GM23248 (cell line): ENCODE measurements at places on chromosomes 2 and 18.

DNA sequence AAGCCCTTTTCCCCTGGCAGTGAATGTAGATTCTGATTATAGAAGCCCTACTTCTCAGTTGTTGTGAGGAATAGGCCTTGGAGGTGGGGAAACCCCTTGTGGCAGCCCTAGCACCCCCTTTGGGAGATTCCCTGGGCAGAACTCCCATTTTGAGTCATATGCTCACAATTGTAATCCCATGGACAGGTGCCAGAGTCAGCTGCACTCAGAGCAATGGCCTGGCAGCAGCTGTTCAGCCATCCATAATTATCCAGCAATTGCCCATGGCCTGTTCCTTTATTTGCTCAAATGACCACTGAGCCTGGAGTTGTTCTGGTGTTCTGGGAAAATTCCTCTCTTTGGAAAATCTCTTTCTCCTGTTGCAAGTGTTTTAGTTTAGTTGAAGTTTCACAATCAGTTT, 71.7 kb downstream of the PTRHD1 start:
- DNase-seq: peak; percentile 87

DNA sequence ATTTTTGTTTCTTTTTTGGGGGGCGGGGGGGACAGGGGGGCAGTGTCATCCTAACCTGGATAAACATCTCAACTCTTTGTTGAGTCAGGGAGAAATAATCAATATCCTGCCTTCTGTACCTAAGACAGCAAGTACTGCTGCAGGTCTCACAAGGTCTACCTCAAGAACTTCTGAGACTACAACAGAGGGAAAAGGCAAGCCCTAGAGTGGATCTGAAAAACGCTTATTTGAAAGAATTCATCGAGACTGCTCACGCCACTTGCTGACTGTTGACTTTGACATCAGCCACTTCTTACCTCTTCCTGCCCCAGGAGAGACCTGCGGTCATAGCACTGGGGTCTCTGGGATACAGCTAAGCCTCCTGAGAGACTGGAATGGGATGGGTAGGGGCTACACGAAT, 8.4 kb downstream of the HDLBP start:
- no peak for DNase-seq

- DNase-seq: peak; percentile 96
Observed at GRCh38 chr2:73063909-73064875, 7.3 kb downstream of the SFXN5 start.

DNA sequence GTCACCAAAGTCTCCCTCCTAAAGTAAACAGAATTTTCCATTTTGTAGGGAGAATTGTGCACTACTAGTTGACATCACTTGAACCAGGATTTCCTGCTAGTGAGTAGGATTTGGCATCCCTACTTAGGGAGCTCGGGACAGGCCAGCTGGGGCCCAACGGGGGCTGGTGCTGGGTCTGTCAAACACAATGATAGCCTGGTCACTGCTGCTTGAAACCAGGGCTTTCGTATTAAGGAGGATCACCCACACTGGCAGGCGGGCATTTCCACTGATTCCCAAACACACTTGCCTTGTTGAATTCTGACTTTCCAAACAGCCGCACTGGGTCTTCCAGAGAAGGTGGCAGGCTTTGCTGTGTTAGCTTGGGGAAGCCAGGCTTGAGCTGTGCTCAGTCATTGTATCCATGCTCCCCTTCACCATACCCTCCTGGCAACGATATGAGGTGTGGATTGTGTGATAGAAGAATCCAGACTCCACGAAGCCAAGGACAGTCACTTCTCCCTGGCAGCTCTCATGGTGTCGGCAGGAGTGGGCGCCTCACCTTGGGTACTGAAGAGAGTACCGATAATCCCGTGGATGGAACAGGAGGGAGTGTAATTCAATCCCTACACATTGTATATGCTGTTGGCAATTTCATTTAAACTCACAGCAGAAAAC, 7.5 kb downstream of the GDF7 start:
- no peak for DNase-seq

GRCh38 chr2:209581040-209581439, 157.2 kb downstream of the MAP2 start:
- DNase-seq: no peak

DNA sequence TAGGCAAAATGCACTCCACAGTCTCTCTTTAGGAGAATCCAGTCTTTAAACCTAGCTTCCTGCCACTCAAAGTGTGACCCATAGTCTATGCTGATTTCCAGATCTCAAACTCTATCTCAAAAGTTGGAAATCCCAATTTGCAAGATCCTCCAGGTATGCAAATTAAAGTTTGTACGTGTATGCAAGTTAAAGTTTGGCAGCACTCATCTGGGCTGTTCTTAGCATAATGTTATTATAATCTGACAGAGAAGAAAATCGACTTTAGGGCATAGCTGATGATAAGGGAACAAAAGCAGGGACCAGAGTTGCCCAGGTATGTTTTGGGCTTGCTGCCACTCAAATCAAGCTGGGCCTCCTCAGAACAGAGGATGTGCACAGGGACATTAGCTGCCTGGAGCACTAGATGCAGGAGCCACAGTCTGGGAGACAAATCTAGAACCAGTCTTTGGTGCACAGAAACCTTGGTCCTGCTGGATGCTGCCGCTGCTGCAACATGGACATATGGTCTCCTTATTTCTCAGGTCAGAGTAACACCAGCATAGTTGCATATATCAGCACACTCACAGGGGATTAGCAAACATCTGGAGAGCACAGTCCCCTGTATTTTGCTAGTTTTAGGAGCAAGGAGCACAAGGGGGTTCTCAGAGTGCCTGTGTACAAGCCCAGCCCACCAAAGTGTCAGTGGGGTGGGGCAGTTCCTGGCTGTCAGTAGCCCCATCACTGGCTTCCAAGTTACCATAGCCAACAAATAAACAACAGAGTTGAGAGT, 242.6 kb downstream of the TTC32 start:
- DNase-seq: no peak

GRCh38 chr18:3690764-3691066, 240.7 kb downstream of the TGIF1 start:
- peak; percentile 18 for DNase-seq

GRCh38 chr2:164046040-164046439, 310.2 kb upstream of the FIGN start:
- no peak for DNase-seq

DNA sequence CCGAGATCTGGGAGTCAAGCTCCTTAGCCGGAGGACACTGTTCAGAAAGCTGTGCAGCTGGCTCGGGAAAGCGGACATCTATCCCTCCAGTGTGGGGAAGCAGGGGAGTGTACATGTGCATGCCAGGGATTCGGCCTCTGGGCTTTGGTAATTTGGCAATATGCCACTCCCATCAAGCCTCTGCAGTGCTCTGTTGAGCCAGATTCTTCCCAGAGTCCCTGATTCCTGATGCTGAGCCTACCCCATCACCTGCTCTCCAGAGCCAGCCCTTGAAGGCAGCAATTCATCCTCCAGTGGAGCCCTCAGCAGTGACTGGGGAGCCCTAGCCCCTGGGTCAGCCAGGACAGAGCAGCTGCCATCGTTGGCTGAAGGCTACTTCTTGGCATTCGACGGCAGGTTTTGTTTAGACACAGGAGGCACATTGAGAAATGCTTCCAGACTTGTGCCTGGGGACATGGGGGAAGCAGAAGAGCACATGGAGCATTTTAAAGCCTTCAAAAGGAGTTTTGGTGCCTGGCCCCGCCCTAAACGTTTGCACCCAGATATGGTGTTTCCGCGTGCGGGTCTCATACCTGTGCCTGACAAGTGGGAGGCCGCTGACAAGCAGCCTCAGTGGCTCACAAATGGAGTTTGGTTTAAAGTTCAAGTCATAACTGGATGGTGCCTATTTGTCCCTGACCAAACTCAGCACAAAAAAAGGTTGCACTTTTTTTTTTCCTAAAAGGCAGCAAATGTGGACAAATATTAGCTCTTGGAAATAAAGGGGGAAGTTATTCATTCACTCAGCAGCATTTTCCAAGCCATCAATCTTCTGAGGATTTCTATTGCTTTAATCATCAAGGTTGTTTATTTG, 272.8 kb downstream of the CYRIA start:
- no peak for DNase-seq

GRCh38 chr2:36184848-36185247, 170.7 kb upstream of the CRIM1 start:
- no peak for DNase-seq

- no peak for DNase-seq
Observed at GRCh38 chr18:23101861-23102432, 33.3 kb upstream of the CABLES1 start.

DNA sequence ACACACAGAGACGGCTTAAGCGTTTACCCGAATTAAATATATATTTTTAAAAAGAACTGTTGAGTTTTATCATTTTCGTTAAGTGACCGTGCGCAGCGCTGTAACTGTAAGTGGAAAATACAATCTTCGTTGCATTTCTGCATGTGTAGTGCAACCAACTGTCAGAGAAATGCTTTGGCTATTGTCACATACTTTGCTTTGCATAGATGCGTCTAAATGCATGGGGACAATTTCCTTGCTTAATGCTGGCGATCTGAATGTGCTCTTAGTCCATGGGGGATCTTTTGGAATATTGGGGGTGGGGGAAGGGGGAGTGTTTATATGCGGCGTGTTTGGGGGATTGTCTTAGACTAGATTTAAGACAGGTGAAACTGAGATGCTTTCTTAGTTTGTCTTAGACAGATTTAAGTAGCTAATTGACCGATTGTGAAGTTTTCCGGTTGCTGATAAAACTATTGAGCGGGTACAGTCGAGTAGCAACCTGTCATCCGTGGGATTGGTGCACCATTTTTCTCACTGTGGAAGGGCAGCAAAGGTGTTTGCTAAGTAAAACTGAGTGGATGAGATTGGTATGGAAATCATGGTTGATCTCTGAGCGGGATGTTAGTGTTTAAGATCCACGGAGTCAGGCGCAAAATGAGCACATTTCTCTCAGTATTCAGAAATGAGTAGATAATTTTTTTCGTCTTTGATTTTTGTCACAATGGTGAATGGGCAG, 476 bp downstream of the VSNL1 start:
- no peak for DNase-seq

GRCh38 chr18:74551936-74552555, 17.7 kb downstream of the CNDP1 start:
- DNase-seq: peak; percentile 88

DNA sequence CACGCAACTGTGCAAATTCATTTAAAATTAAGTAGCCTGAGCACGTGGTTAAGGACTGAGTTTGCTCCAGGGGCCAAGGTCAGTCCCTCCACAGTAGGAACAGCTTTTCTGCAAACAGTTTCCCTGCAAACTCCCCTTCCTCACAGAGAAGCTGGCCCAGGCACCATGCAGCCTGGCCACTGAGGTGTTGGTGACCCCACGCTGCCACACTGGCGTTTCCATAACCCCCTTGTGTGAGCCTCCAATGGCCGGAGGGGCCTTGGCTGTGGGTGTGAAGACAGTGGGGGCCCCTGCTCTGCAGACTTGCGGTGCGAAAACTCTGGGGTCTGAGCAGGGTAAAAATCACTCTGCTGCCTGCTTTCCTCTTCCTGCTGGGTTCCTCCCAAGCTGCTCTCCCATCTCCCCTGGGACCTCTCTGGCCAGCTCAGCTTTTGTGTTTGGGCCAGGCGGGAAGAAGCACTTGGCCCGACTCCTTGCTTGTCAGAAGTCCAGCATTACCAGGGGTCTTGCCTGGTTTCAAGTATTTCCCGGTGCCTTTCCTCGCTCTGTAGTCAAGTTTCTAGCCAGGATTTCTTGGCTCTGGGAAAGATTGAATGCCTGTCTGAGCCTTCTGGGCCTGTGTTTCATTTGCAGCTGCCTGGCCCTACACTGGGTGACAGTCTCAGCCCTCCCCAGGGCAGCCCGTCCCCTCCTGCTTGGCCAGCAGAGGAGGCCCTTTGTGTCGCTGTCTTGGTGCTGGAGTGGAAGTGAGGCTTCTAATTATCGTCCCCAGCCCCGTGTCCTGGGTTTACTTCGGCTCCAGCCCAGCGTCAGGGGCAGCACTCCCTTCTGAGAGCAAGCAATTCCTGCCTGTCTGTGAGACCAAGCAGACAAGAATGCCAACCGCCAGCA, 131.4 kb upstream of the SLC1A4 start:
- peak; percentile 92 for DNase-seq

- DNase-seq: peak; percentile 80
Observed at GRCh38 chr2:178177066-178177679, 17.1 kb upstream of the OSBPL6 start.

GRCh38 chr18:62420513-62421209, 95.6 kb downstream of the TNFRSF11A start:
- peak; percentile 82 for DNase-seq

GRCh38 chr2:176178757-176179295, 9.6 kb upstream of the HOXD1 start:
- DNase-seq: no peak

DNA sequence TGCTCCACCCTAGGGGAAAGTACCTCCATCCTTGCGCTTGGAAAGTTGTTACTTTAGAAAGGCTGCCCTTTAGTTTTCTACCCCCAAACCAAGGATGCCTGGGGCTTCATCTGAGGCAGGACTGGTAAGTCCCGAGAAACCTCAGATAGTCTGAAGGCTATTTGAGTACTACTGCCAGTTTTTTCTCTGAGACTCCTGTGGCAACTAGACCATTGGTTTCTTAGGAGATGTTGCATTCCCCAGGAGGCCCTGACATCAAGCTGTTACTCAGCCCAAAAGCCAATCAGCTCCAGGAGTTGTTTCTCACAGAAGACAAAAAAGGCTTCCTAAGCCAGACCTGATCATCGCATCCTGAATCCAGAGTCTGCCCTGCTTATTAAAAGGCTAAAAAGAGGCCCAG, 67.2 kb downstream of the COLEC12 start:
- DNase-seq: peak; percentile 34

DNA sequence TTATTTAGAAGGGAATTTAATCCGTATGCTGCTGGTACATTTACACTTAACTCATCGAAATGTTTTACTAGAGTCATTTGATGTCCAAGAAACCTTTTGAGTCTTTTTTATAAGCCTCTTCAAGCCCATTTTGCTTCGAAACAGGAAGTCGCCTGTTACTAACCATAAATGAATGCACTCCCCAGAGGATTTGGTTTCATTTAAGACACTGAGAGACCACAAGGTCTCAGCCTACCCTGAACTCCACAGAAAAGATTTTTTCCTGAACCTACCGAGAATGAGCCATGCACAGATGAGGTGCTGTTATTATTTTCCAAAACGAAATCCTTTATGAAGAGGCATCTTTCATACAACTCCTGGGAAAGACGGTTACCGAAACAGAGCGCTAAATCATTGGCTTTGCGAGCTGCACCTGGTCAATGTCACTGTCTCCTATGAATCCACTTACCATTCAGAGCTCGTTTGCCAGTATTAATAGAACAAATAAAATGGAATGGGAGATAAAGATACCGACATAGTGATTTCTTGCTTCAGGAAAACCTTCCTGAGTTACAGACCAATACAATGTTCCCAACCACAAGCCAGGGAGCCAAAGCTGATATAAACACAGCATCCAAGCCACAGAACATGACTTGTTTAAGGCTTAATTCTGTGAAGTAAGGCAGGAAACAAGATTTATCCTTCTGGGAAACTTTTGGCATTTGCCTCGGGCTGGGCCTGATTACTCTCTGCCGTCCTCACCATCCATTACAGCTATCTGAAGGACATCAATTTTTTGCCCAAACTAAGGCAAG, 382.1 kb downstream of the OSR1 start:
- DNase-seq: peak; percentile 90
